ENCODE measurements at places on chromosomes 7 and 10.
A peak's percentile ranks its signal among the peaks of the same experiment; 100 is the strongest.

DNA sequence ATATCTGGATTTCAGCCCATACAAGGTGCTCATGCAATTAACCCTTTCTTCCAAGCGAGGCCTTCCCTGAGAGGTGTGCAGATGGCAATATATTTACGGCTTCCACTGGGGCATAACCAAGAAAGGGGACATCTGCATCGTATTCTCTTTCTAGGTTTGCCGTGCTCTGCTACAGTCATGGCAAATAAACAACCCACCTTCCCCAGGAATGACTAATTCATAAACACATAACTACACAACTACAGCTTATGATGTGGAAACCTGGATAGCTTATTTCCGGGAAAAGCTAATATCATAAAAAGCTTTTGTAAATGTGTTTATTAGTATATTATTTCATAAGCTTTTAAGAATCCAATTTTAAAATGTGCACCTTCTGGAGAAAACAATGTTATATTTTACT is 120.0 kb downstream of the CAMK1D start:
- DNase-seq, result no peak

DNA sequence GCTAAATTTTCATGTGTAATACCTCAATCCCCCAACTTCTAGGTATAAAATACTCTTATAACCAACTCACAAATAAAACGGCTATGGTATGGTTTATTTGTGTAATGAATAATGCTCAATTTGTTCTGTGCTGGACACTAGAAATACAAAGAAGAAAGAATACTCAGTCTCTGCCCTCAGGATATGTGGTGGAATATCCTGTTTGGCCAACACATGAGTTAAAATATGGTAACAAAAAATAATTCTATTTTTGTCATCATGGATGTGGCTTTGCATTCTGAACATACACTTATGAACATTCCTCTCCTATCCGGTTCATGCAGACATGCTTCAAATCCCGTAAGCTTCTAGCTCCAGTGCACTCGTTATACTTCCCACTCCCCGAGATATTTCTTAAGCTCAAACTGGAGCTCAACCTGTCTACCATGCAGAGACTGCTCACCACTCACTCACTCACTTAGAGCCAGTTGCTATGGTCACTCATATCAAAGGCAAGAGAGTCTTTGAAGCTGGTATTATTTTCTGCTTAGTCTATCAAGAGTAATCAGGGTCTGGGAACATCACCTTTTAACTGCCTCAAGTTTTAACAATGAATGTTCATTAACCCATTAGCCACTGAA is 53.8 kb upstream of the SLC16A12 start:
- DNase-seq, result no peak

- DNase-seq, result no peak
Observed at GRCh38 chr10:46020344-46020657, 10.1 kb downstream of the NCOA4 start.

- no peak for DNase-seq
Observed at GRCh38 chr10:12063483-12063818, 5.3 kb upstream of the DHTKD1 start.

DNA sequence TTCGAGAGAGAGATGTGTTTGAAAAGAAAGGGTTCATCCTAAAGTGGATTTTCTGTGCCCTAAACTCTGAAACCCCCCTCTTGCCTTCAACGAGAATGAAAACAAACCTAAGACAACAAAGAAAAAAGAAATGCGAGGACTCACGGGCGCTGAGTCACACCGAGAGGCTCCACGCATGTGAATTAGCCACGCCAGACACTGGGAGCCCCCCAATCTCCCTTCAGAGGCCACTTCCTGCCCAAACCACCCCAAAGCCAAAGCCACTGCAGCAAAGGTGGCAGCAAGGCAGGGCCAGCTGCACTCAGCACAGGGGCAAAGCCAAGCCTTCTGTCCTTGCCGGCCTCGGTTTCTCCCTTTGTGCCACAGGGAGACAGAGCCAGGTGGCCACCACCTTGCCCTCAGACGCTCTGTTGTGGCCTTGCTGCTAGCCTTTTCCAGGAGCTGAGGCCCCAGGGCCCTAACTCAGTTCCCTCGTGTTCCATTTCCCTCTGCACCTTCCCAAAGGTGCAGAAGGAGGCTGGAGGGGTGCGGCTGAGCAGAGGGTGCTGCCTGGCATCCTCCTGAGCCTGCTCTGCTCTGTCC is 93.3 kb downstream of the FAM53B start:
- no peak for DNase-seq

DNA sequence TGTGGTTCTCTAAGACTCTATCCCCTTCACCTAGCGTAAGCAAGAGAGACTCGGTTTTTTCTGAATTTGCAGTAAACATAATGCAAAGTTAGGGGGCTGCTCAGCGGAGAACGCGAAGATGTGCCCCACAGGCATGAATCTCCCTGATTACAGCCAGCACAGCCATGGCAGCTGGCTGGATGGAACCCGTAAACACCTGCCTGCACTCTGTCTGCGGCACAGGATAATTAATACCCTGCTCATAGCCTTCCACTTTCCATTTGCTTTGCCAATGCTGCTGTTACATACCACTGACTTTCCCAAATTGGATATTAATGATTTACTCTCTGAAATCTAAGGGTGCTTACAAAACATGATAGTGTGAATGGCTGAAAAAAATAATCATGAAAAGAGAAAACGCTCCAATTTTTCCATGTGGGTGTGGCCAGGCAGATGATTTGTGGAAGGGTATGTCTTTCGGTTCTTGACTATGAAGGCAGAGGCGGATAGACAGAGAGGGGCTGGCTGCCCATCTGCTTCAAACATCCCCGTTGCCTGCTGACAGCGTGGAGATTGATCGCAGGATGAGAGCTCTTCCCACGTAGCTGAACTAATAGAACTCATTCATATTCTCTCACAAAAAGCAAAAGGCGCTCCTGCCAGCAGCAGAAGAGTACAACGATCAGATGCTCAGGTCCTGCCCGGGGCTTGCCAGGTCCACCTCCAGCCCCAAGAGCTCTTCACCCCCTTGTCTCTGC is 193.2 kb upstream of the GHITM start:
- DNase-seq, result no peak

DNA sequence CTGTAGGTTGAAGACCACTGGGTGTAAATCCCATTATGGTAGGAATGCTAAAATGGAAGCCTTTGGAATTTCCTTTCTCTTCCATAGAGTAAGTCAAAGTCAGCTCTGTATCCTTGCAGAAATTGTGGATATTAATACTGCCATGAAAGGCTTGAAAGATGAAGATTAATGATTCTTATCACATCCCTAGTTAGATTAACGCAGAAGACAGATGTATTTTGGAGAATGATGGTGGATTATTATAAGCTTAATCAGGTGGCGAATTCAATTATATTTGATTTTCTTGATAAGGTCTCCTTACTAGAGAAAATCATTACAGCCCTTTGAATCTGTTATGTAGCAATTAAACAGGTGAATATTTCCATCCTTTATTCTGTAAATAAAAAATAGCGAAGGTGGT is 270.1 kb downstream of the PHF14 start:
- DNase-seq, result no peak

GRCh38 chr10:33631991-33632390 is 297.5 kb upstream of the NRP1 start:
- no peak for DNase-seq

- no peak for DNase-seq
Observed at GRCh38 chr10:108684431-108684830, 1238.9 kb downstream of the XPNPEP1 start.

DNA sequence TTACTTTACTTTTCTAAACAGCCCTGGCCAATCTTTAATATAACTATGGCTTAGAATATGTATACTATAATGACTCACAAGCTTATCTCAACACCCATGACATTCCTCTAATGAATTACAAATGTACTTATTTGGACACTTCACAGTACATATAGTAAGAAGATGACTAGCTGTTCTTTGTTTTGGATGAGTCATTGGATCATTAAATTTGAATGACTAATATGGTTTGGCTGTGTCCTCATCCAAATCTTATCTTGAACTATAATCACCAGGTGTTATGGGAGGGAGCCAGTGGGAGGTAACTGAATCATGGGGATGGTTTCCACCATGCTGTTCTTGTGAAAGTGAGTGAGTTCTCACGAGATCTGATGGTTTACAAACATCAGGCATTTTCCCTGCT is 807.5 kb upstream of the SORCS1 start:
- no peak for DNase-seq

DNA sequence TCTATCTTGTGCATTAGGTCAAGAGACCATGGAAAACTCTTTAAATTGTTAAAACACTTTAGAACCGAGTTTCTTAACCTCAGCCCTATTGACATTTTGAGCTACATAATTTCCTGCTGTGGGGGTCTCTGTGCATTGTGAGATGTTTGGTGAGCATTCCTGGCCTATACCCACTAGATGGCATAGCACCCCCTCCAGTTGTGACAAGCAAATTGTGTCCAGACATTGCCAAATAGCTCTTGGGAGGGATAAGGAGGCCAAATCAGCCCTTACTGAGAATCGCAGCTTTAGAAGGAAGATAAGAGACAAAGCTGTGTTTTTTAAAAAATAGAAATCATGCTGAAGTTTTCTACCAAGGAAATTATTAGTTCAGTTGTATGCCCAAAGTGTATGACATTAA is 1158.5 kb upstream of the C7orf33 start:
- DNase-seq, result peak; percentile 48

- DNase-seq, result no peak
Observed at GRCh38 chr10:130023454-130024230, 59.6 kb upstream of the EBF3 start.

DNA sequence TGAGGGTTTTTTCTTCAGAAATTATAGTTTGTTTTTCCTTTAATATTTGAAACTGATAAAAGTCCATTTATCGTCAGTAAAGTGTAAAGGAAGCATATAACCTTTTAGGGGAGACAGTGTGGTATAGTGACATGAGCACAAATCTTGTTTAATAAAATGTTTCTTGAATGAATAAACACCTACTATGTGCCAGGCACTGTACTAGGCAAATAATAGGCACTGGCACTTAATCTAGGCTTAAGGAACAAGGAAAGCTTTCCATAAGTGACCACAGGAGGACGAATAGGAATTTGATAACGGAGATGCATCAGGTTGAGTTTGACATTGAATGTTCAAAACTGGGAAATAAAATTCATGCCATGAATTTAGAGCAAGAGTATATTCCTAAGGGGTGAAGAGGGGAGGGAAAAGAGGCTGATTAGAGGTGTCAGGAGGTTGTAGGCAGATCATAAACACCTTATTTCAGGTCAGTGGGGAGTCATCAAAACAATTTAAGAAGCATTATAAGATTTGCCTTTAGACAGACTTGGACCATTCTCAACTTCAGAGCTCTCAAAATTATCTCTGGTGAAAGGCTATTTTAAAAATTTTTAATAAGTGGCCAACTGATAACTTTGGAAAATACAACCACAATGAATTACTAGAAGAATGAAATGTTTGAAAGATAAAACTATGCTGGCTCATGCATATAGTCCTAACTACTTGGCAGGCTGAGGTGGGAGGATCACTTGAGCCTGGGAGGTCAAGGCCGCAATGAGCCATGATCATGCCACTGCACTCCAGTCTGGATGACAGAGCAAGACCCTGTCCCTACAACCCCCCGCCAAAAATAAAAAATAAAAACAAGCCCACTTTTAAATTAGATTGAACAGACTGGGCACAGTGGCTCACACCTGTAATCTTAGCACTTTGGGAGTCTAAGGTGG is 22.4 kb downstream of the RALA start:
- DNase-seq, result no peak

GRCh38 chr7:127900732-127901685 is 130.2 kb downstream of the LRRC4 start:
- DNase-seq, result no peak

GRCh38 chr7:157499121-157499834 is 162.5 kb downstream of the DNAJB6 start:
- DNase-seq, result no peak

- DNase-seq, result no peak
Observed at GRCh38 chr10:90816466-90816865, 41.4 kb downstream of the HTR7 start.

DNA sequence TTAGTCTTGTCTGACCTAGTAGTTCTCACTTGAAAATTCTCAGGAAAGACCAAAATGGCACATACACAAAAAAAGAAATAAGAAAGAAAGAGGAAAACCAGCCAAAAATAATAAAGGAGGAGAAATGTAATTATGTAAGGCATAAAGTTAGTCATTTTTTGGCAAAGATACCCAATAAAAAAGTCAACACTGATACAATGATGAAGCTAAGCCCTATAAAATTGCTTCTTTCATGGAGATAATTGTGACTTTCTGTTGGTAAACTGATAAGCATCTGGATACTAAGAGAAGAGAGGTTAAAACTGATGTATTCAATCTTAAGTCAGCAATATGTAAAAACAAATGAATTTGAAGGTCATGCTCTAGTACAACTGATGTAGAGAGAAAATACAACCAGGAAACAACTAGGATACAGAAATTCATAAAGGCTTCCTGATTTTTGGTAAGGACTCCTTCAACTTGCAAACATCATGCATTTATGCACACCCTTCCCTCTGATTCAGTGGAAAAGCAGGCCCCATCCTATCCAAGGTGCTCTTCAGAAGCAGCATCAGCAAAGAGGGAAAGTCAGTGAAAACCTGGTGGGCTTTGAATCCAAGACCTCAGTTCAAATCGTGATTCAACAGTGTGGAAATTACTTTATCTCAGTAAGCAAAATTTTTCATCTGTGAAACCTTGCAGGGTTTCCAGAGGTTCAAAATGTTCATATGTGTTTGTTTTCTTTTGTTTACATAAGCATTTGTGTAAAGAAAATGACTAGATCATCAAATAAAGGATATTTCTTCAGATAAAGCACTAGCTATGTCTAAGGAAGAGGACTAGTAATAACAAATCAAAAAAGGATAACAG is 32.6 kb downstream of the IMMP2L start:
- peak; percentile 5 for DNase-seq

- no peak for DNase-seq
Observed at GRCh38 chr7:151274936-151275812, 26.7 kb upstream of the SMARCD3 start.

- peak; percentile 45 for DNase-seq
Observed at GRCh38 chr10:63106111-63106755, 26.9 kb upstream of the NRBF2 start.

GRCh38 chr7:93736668-93737369 is 153.7 kb downstream of the TFPI2 start:
- DNase-seq, result no peak

DNA sequence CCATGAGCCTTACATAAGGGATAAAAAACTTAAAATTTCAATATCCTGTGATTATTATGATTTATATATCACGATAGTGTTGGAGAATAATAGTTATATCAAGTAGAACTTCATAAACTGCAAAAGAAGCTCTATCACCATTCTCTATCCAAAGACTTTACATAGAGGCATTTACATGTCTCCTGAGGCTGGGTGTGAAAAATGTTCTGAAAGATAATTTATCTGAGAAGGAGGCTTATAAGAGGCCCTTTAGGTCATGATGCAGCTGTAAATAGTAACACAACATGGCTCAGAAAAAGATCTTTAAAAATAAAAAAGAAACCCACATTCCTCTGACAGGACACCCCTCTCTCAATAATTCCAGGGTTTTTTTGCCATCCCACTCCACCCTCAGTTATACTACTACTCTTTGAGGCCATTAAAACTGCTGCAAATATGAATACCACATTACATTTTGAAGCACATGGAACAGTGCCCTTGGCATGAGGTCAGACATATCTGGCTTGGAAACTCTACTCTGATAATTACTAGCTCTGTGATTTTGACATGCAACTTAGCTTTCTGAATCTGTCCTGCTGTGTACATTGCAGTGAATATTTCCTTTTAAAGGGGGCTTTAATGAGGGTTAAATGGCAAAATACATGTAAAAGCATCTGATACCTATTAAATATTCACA is 55.5 kb downstream of the SLC16A12 start:
- peak; percentile 9 for DNase-seq

- no peak for DNase-seq
Observed at GRCh38 chr7:98303176-98303865, 21.8 kb downstream of the BRI3 start.

- no peak for DNase-seq
Observed at GRCh38 chr10:93595378-93596161, 5.5 kb downstream of the RBP4 start.

- no peak for DNase-seq
Observed at GRCh38 chr10:35577926-35578617, 27.1 kb upstream of the GJD4 start.

Data from IMR-90 (cell line).